ENCODE measurements at places on chromosomes 1 and 21.

- no peak for DNase-seq
These were observed 23.7 kb upstream of the PEX19 start for GRCh38 chr1:160308451-160309184.

GRCh38 chr1:26984291-26984690 lies 9.2 kb upstream of the TRNP1 start:
- DNase-seq: no peak

GRCh38 chr1:163974120-163974519 lies 584.9 kb upstream of the PBX1 start:
- DNase-seq: no peak

DNA sequence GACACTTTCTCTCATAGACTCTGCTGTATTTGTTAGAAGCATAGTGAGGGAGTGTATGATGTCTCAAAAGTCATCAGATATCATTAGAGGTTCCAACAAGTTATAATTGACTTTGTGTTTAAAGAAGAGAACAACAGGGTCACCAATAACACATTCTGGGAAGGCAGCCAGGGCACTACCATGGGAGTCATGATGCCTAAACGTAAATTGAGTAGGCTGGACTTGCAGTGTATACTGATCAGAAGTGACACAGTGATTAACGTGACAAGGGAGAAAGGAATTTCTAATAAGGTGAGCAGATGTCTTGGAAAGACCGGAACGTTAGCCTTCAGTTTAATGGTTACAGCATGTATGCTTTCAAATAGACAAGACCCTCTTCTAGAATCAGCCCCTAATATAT lies 973.2 kb downstream of the NCAM2 start:
- DNase-seq: no peak

DNA sequence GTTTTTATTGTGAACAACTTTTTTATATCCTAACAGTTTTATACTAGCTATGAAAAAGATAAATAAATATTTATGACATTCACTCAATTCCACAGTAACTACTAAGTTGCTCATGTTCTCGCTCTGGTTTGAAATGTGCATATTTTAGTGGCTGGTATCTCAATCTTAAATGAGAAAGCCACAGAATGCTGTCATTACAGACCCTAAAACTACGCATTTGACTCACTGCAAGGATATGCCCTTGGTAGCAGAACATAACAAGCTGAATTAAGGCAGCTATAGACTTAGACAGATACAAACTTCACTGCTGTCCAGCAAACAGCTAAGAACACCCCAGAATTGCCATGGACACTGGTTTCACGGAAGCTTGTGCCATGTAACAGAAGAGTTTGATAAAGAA lies 19.0 kb downstream of the DAB1 start:
- DNase-seq: no peak

- DNase-seq: peak; percentile 5
These were observed 27.5 kb upstream of the TCEA3 start for GRCh38 chr1:23452011-23452411.

DNA sequence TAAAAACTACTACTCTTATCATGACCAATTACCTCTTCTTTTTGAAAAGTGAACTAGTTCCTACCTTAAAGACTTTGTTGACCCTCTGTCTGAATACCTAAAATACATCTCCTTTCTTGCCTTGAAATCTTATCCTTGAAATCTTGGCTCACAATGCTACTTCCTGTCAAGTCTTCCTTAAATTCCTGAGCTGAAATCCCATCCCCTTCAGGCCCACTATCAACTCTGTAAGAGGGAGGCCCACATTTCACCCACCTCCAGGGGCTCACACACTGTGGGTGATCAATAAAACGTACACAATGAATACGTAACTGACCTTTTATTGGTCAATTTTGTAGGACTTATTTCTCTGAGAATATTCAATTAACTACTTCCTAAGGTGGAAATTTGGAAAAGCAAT lies 88.0 kb downstream of the APP start:
- DNase-seq: no peak

DNA sequence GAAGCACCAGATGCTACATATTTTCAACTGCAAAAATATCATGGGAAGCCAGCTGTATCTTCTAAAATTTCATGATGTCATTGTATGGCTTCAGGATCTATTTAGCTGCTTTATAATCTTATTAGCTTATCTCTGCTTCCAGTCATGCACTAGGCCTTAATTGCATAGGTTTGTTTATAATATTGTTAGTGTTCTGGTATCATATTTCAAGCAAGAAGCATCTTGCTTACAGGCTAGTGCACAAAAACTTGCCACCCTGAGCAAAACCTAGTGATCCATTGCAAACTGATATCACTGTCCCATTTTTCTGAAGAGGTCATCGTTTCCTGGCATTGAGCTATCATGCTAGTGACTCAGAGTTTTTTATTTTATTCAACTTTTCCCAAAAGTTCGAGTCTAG lies 15.7 kb upstream of the NRIP1 start:
- no peak for DNase-seq

DNA sequence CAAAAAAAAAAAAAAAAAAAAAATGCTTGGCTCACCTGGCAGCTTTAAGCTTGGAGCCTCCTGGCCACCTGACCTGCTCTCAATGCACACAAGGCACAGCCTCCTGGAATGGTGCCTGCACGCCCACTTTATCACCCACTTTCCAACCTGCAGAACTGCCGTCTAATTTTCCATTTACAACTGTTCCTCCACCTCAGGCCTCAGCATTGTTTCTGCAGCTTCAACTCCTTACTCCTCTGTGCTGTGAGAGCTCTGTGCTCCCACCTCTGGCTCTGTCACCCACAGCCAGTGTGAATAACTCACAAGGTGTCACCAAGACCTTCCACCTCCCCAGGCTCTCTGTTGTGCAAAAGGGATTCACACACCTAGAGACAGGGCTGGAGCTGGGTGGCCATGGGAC lies 38.7 kb upstream of the GPR157 start:
- no peak for DNase-seq

DNA sequence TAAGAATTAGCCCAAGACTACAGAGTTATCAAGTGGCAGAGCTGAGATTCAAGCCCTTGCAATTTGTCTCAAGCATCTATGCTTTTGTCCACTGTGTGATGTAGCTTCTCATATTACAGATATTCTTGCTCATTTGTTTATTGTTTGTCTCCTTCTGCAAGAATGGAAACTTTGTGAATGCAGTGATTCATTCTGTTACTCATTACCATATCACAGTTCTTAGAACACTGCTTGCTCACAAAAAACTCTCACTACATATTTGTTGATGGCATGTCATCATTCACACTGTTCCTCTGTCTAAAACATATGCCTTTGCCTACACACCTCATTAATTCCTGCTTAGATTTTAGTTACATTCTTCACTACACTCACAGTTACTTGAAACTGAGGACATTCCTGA lies 1198.9 kb downstream of the PLA2G4A start:
- no peak for DNase-seq

- no peak for DNase-seq
These were observed 30.0 kb downstream of the BATF3 start for GRCh38 chr1:212669600-212669999.

DNA sequence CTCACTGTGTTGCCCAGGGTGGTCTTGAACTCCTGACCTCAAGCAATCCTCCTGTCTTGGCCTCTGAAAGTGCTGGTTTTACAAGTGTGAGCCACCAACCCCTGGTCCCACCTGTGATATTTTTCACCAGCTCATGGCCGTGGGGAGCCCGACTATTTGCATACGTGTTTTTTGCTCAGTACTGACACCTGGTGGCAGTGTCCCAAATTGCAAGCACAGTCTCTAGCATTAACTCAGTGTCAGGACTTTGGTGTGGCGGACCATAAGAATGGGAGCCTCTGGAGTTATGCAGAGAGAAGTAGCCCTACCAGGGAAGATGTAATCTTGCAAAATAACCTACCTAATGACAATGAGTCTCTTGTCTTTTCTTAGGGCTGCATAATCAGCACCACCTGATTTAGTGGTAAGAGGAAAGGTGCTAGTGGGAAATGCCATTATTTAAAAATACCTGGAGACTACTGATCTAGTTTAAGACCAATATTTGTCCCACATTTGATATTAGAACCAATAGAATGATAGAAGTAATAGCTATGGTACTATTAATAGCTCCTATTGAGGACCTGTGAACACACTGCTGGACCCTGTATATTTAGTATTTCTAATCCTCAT lies 305.4 kb downstream of the DISC1 start:
- DNase-seq: peak; percentile 4

DNA sequence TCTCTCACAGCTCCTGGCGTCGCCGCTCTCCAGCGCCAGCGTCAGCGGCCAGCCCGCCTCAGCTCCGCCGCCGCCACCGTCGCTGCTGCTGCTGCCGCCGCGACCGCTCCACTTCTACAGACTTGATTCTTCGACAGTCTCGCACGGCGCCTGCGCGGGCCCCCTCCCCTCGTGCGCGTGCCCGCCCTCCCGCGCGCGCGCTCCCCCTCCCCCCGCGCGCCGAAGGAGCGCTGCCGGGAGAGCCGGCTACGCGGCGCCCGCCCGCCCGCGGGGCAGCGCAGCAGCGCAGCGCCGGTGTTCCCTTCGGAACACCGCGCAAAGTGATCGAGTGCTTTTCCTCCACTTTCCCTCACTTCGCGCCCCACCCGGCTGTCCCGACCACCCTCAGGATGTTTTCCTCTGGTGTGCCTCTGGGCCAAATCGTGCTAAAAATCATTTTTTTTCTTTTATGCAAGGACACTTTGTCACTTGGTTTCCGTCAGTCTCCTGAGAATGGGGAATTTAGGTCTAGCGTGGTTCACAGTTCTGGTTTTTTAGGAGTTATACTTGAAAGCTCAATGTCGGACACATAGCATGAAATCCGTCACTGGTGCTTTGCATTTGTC lies at the start of gene IRF2BP2:
Gene IRF2BP2 (minus strand): TSS at position 118 of the 605 bp plus-strand sequence. CDS start 684 bp downstream, outside the sequence.
- peak; percentile 75 for DNase-seq

DNA sequence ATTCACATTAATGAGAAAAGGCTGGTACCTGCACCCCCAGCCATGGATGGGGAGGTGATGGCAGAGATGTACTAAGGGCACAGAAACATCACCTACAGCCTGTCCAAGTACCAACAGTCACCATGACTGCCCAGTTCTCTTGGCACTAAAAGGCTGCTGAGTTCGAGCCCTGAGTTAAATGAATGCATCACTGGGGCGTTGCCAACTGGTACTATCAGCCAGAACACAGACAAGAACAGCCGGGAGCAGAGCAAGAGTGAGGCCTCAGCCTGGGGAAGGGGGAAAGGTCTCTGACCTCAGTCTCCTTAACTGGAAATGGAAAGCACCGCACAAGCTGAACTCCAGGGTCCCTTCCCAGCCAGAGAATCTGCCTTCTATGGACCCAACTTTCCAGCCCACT lies 60.5 kb downstream of the GLIS1 start:
- no peak for DNase-seq

- no peak for DNase-seq
These were observed 7.7 kb downstream of the RPE65 start for GRCh38 chr1:68442006-68442405.

DNA sequence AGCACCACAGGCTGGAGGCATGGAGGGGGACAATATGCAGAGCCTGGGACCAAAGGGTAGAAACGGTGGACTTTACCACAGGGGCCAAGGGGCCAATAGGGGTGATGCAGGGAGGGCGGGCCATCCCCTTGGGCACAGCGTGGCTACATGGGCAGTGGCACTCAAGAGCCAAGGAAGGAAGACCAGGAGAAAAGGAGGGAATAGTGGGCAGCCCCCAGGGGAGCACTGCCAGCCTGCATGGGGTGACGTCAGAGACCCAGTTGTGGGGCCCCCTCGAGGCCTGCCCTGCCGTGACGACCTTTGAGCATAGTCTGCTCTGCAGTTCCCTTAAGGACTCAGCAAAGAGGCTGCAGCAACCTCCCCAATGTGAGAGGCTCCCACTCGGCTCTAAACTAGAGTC lies 95.5 kb upstream of the TMPRSS2 start:
- no peak for DNase-seq

- no peak for DNase-seq
These were observed 18.9 kb downstream of the ZNF362 start for GRCh38 chr1:33275195-33275594.

GRCh38 chr1:150160964-150161621 lies 11.4 kb downstream of the PLEKHO1 start:
- no peak for DNase-seq

GRCh38 chr1:205716371-205717132 lies 33.4 kb downstream of the NUCKS1 start:
- no peak for DNase-seq

GRCh38 chr1:100377590-100378361 lies 25.5 kb downstream of the CDC14A start:
- no peak for DNase-seq

GRCh38 chr1:235930543-235930942 lies 63.8 kb upstream of the LYST start:
- no peak for DNase-seq

Measured in T follicular helper cell (primary cell).